ENCODE measurements at places on chromosomes 13 and 19.

GRCh38 chr19:36709423-36709822 is 22.0 kb downstream of the ZNF567 start:
- DNase-seq, result no peak

- no peak for DNase-seq
Observed at GRCh38 chr13:42753697-42754096, 27.7 kb upstream of the FAM216B start.

GRCh38 chr13:35479038-35479492 is 2.6 kb upstream of the MAB21L1 start:
- DNase-seq, result no peak

DNA sequence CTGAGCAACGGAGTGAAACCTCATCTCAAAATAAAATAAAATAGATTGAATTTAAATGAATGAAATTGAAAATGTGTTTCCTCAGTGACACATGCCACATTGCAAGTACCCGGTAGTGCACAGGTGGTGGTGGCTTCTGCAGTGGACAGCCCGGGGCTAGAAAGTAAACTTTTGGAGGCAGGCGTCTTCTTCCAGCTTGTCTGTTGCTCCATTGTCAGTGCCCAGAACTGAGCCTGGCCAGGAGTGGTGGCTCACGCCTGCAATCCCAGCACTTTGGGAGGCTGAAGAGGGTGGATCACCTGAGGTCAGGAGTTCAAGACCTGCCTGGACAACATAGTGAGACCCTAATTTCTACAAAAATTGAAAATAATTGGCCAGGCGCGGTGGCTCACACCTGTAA is 5.7 kb downstream of the MYH14 start:
- DNase-seq, result no peak

DNA sequence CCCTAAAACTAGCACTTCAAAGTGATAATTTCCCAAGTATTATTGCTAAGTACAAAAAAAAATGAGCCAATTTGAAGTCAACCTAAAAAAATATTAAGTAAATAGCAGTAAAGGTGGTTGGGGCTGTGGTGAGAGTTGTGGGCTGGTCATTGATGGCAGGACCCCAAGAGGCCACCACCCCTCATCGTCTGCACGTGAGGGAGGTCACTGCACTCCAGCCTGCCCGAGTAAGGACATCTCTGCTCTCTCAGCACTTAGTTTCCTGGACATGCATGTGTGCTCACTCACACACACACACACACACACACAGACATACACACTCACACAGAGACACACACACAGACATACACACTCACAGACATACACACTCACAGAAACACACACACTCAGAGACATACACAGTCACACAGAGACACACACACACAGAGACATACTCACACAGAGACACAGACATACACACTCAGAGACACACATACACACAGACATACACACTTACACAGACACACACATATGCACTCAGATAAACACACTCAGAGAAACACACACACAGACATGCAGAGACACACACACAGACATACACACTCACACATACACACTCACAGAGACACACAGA is 127.2 kb upstream of the SOX1 start:
- DNase-seq, result no peak

DNA sequence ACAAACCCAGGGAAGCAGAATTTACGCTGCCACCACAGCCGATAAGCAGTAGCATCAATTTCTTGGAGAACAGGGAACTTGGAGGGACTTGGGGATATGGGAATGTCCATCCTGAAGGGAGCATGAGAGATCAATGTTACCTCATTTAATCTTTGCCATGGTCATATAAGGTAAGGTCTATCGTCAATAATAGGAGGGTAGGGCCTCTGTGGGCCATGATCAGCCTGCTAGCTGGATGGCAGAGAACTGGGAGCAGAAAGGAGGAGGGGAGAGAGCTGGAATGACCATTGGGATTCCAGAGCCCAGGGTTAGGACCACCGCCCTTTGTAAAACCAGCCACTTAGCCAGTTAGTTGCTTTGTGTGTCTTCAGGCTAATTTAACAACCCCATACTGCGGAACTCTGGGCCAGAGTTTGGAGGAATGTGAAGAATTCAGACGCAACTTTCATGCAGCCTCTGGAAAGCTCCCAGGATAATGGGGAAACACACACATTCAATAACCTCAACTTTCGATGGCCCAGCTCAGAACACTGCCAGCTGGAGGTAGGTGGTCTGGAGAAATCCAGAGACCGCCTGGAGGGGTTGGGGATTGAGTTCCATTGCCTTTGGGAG is 40.3 kb downstream of the ZNF557 start:
- no peak for DNase-seq

GRCh38 chr13:40309881-40310280 is 356.6 kb downstream of the FOXO1 start:
- no peak for DNase-seq

DNA sequence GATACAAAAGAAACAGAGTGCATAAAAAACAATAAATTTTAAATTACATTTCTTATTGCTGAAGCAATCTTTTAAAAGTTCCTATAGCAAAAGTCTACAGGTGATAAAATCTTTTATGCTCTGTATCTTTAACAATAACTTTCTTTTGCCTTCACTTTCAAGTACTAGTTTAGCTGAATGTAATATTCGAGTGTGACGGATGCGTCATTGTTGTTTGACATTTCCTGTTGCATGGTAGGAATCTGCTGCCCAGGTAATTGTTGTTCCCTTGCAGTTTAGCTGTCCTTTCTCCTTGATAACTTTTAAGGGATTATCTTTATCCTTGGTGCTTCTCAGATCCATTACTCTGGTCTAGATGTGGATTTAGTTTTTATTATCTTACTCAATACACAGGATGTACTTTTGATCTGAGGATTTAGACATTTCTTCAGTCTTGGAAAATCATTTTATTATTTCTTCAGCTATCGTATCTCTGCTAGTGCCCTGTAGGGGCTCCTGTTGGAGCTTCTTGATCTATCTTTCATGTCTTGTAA is 2.1 kb upstream of the CPB2 start:
- DNase-seq, result no peak

GRCh38 chr19:1284293-1284978 is 1.2 kb upstream of the EFNA2 start:
- DNase-seq, result no peak

DNA sequence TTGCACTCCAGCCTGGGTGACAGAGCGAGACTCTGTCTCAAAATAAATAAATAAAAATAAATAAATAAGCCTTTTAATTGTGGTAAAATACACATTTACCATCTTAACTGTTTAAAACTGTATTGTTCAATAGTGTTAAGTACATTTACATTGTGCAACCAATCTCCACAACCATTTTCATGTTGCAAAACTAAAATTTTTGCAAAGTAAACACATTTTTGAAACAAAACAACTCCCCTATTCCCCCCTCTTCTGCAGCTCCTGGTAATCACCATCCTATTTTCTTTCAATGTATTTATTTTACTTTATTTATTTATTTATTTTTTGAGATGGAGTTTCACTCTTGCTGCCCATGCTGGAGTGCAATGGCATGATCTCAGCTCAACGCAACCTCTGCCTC is 5.8 kb upstream of the B9D2 start:
- no peak for DNase-seq

DNA sequence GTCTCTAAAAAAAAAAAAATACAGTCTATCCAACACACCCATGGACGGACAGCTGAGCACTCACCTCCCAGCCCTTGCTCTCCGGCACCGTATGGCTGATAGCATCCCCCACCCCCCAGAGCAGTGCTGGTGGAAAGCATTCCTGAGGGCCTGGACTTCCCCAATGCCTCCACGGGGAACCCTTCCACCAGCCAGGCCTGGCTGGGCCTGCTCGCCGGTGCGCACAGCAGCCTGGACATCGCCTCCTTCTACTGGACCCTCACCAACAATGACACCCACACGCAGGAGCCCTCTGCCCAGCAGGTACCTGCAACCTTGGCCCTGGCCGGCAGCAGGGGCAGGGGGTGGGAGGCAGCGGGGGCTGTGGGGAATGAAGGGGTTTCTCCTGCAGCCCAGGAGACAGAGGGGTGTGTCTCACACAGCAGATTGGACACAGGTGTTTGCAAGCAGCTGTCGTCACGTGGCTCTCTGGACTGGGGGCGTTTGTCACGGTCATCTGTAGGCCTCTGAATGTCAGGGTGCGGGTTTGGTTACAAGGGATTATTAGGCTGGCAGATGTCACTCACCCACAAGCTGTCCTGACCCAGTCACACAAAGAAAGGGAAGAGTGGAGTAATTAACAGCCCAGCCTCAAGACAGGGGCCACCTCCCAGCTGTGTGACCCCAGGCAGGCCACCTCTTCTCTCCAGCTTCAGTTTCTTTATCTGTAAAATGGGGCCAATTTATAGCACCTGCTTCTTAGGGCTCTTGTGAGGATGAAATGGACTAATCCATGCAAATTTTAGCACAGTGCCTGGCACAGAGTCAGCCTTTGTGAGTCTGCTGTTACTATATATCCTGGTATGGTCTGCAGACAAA is 19.3 kb downstream of the PLD3 start:
- DNase-seq, result no peak

GRCh38 chr19:38149661-38150061 is 74.4 kb downstream of the DPF1 start:
- DNase-seq, result peak; percentile 8

DNA sequence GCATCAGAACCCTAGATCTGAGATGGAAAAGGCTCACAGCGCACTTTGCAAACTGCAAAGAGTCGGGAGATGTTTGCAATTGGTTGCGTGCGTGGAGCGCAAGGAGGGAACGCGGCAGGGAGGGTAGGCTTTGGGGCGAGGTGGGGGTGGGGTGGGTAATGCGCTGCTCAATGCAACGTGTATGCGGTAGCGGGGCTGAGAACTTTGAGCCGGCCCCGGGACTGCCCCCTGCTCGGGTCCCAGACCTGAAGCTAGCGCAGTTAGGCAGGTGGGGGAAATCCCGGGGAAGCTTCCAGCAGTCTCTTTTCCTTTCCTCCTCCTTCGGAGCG is 971 bp downstream of the FOSB start:
- no peak for DNase-seq

- no peak for DNase-seq
Observed at GRCh38 chr19:29421196-29421545, 104.6 kb upstream of the VSTM2B start.

- no peak for DNase-seq
Observed at GRCh38 chr13:46803586-46803985, 6.6 kb upstream of the ESD start.

DNA sequence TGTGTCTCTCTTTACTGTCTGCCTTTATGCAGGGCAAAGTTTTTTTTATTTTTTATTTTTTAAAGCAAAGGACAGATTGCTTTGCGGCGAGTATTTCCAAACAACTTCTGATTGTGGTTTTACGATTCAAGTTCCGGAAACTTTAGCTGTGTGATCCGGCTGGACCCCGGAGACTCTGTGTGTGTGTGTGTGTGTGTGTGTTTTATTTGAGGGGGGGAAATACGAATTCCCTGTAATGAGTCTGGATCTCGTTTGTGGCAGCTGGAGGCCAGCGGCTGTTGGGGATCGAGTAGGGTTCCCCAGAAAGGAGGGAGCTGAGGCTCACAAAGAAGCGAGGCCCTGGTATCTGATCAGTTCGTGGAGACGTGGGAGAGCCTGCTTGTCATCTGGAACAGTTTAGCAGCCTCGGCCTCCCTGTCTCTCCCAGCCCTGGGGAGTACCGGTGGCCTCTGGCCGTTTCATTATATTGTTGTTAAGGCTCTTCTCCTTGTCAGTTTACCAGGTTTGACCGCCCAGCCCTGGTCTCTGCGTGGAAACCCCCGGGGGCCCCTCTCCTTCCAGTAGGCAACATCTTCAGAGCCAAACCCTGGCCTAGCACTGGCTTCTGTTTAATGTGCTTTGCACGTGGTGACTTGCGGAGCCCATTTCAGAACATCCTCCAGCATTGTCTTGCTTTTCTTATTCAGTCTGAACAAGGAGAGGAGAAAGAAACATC is 1.3 kb downstream of the FARP1 start:
- DNase-seq, result no peak

GRCh38 chr19:47790398-47790814 is 11.9 kb downstream of the SELENOW start:
- peak; percentile 85 for DNase-seq

- no peak for DNase-seq
Observed at GRCh38 chr13:33129094-33129832, 113.0 kb downstream of the KL start.

DNA sequence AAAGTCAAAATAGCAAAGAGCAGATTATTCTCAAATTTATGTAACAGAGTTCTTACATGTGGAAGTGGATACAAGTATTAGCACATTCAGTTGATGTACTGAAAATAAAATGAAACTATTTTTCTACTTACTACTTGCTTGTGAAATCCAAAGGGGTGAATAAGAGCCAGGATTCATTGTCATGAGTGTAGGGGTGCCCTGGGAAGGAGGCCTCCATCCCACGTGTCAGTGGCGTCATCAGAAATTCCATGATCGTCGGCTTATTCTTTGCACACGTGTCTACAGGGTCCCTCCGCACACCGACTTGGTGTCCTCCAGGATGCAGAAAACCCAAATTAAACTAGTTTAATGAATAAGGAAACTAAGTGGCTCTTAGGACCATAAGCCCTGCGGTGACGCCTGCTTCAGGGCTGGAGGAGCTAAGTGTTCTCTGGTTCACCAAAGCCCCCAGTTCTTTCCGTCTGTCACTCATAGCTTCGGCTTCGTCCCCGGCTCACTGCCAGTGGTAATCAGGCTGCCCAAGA is 55.5 kb downstream of the IRS2 start:
- DNase-seq, result peak; percentile 12

GRCh38 chr13:49502954-49503353 is 7.2 kb downstream of the PHF11 start:
- no peak for DNase-seq

GRCh38 chr19:2016041-2016807 is 710 bp upstream of the BTBD2 start:
- peak; percentile 65 for DNase-seq

GRCh38 chr13:102131246-102131645 is 270.6 kb downstream of the FGF14 start:
- DNase-seq, result no peak

DNA sequence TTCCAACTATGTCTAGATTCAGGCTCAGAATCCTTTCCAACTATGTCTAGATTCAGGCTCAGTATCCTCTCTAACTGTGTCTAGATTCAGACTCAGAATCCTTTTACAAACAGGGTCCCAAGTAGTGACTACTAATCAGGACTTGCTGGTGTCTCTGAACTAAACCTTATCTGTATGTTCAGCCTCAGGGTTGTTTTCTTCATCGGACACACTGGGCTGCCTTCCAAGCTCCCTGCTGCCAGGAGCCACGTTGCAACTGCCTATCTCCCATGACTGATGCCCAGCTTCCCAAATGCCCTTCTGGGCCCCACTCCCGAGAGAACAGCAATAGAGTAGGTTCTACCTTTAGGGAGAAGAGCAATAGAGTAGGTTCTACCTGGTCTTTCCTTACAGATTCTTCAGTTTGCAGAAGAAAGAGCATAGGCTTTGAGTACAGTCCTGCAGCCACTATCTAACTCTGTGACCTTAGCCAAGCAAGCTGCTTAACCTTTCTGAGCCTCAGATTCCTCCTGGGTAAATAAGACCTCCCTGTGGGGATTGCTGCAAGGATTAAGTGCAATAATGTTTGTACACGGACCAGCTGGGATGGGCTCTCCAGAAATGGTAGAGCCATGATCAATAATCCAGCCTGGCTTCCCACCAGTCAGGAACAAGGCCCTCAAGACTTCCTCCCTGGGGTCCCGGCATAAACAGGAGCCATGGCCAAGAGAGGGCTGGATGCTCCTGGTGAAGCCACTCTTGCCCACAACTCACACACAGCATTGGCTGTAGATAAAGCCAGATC is 61.5 kb downstream of the ZIC5 start:
- DNase-seq, result no peak
